ENCODE measurements at places on chromosomes 1 and 21.

GRCh38 chr1:107474877-107475612 lies 334.2 kb downstream of the NTNG1 start:
- DNase-seq: peak; percentile 11

DNA sequence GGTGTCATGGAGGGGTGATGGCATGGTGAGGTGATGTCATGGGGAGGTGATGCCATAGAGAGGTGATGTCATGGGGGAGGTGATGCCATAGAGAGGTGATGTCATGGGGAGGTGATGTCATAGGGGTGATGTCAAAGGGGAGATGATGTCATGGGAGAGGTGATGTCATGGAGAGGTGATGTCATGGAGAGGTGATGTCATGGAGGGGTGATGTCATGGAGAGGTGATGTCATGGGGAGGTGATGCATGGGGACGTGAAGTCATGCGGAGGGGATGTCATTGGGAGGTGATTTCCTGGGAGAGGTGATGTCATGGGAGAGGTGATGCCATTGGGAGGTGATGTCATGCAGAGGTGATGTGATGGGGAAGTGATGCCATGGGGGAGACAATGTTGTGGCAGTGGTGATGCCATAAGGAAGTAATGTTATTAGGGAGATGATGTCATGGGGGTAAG lies 92.1 kb upstream of the C1orf174 start:
- peak; percentile 3 for DNase-seq

DNA sequence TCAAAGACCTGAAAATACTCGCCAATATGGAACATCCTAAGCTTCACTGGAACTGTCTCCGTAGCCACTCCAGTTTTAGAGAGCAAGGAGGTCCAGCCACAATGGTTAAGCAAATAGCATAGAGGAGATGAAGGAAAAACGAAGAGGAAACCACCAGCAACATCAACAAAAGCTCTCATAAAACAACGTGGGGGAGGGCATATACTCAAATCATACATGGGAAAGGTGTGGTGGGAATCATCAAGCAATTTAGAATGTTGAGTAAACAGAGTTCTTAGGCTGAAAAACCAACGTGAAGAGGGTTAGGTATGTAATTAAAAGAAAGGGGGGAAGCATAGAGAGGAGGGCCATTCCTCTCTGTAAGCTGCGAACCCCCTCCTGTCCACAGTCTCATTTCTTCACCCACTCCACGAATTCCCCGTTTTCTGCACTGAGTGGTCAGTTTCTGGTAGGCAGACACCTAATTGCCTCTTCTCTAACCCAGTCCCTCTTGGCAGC lies 1.0 kb downstream of the TMEM59 start:
- DNase-seq: peak; percentile 23

GRCh38 chr1:148372731-148373130 lies 110.4 kb downstream of the PPIAL4G start:
- DNase-seq: peak; percentile 69

- peak; percentile 8 for DNase-seq
Measured at GRCh38 chr1:175597969-175598765, 145.2 kb downstream of the TNR start.

DNA sequence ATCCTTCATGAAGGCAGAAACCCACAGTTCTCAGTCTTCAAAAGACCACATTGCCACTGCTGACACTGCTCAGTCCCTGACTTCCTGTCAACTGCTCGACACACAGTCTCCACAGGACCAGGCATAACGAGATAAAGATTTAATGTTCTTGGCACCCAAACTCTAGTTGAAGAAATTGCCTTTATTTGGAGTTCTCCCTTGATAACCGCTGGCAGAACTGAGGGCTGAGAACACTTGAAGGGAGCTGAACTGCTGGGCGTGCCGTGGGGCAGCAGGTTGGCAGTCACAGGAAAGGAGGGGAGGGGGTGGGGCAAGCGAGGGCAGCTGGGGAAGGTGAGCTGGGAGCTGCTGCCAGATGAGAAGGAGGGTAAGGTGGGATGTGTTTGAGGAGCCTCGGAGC lies 15.9 kb downstream of the HENMT1 start:
- no peak for DNase-seq

All from ELR (cell line).